ENCODE measurements at places on chromosomes 5 and 9. TPM values are rescaled to one million over a fixed set of nuclear protein-coding genes. Genes with fewer than 3 reads are reported as not detected.

- DNase-seq, result no peak
Observed at GRCh38 chr9:71944754-71945375, 33.4 kb downstream of the C9orf85 start.

- DNase-seq, result no peak
Observed at GRCh38 chr9:107136296-107136695, 146.8 kb upstream of the RAD23B start.

DNA sequence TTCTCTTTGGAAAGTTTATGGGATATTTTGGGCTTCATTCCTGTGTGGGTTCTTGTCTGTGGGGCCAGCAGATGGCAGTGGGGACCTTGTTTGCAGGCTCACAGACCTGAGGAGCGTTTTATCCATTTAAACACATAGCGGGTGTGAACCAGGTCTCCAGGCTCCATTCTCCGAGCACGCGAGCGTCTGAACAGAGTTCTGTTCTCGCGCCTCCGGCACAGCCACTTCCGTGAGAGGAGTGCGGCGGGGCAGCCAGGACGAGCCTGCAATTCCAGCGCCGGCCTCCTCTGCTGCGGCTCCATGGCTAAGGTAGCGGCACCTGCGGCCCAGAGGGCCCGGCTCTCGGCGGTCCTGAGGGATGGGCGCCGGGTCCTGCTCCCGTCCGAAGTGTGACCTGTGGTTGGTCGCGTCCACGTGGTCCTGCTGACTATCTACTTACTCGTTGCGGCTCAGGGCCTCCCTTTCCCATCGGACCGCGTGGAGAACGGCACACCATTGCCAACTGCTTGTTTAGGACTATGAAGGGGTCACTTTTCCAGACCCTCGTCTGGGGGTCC lies 7.3 kb downstream of the NRARP start:
- DNase-seq, result no peak

DNA sequence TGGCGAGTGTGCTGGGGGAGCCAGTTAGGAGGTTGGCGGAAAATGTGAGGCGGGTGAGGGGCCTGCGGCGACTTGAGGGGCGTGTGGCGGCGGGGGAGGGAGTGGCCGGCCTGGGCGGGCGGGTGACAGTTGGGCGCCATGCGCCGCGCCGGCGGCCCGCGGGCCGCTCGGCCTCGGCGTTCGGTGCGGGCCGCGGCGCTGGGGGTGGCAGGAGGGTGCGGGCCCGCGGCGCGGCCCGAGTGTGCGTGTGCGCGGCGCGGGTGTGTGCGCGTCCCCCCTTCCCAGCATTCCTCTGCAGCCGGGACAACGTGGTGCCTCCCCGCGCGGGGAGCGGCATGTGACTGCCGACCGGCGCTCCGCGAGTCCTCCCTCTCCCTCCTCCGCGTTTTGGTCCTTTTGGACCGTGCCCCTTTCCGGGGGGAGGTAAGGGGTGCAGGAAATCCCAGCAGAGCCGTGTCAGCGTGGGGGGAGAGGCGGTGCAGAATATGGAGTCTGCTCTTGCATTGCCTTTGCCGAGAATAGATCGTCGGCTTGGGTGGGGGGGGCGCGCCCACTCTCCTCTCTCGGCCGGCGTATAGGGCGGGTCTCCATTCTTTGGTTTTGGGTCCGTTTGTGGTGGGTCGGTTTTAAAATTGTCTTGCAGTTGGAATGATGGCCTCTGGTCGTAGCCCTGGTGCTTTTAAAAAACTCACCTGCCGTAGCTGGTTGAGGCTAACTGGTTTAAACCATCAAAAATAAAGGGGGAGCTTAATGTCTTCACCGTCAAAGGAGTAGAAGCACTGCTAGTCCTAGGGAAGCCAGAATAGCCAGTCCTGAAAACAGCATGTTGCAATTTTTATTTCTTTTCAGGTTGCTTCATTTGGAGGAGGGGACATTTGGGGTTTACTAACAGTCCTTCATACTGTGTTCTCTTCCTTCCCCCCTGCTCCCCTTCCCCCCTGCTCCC lies 2.0 kb downstream of the LARP1 start:
- DNase-seq, result peak; percentile 77

- no peak for DNase-seq
Observed at GRCh38 chr5:74173241-74173640, 467.3 kb downstream of the ENC1 start.

DNA sequence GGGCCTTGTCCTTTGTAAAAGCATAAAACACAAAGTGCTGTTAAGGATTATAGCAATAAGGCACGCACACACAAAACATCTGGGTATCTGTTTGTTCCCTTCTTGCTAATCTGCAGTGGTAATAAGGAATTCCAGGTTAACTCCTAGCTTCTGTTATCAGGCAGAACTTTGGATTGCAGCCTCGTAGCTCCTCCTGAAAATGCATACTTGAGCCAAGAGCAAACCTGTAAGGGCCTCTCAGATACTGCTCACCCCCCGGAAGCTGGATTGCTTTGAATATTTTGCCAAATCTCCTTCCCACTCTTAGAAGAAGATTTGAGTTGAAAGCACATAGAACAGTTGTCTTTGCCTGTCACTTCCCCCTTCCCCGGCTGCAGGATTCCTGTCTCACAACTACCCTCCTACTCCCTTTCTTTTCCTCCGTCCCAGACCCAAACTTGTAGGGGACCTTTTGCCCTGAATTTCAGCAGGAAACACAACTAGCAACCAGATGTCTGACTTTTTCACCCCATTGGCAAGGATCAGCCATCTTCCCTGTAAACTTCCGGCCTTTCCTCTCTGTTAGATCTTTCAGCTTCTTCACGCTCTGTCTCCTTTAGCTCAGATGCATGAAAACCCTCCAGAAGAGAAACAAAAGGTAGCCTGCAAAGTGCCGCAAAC lies 28.2 kb upstream of the SMAD5 start:
- no peak for DNase-seq

DNA sequence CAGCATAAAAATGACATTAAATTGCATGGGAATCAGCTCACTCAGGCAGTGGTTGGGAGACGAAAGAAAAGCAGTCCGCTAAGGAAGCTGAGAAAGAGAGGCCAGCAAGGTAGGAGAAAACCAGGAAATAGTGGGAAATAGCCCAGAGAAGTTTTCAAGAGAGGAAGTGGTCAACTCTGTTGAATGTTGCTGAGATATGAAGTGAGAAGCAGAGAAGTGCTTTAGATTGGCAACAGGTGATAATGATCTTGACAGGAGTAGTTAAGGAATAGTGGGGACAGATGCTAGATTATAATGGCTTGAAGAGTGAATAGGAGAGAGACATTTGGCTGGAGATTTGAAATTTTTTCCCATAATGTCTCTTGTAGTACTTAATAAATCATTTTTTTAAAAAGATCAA lies 30.8 kb downstream of the CNTRL start:
- DNase-seq, result no peak

DNA sequence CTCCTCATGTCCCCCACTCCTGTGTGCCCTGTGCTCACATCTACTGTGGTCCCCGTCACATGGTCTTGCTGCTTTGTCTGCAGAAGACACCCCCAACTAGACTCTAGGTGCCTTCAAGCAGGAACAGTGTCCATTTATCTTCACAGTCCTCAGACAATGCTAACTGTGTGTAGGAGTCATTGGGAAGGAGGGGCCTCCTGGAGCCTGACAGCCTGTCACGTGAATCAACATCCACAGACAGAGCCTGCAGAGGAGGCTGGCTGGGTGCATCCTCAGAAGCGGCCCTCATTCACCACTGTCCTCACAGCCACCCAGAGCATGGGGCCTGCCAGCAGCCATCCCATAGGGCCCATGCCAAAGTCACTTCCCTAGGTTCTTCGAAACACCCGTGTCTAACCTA lies 98.7 kb downstream of the MED10 start:
- no peak for DNase-seq

GRCh38 chr9:95023217-95024003 lies 294.1 kb downstream of the FANCC start:
- peak; percentile 73 for DNase-seq

The TMEM267 gene
- 13.6 TPM for polyA plus RNA-seq

The ZBTB26 gene
- 7.6 TPM for polyA plus RNA-seq

The NKD2 gene
- polyA plus RNA-seq, result 2.3 TPM

The GMCL2 gene
- not detected for polyA plus RNA-seq

All from muscle of back (tissue), 13 donors.